ENCODE measurements at places on chromosomes 5 and 9. TPM values are rescaled to one million over a fixed set of nuclear protein-coding genes. Genes with fewer than 3 reads are reported as not detected.

Gene GDA
- polyA plus RNA-seq: 0.17 TPM

Gene NTRK2
- 2.1 TPM for polyA plus RNA-seq

Gene TNFSF8
- polyA plus RNA-seq: 23.8 TPM

Gene CTSV
- polyA plus RNA-seq: 3.4 TPM

Gene TCOF1
- 31.5 TPM for polyA plus RNA-seq

Gene BARX1
- polyA plus RNA-seq: not detected

Gene PDGFRB
- polyA plus RNA-seq: 220 TPM

Gene PRLR
- 2.1 TPM for polyA plus RNA-seq

Gene ERCC6L2
- polyA plus RNA-seq: 55.8 TPM

Gene CMBL
- 23.3 TPM for polyA plus RNA-seq

Gene MOB3B
- polyA plus RNA-seq: 16.1 TPM

Gene C6
- 0.46 TPM for polyA plus RNA-seq

Gene GTF3C5
- polyA plus RNA-seq: 67.2 TPM

Gene IFNK
- polyA plus RNA-seq: 0.14 TPM

Gene ANKRA2
- 62.0 TPM for polyA plus RNA-seq

Gene PCDHB13
- polyA plus RNA-seq: 6.0 TPM

Gene STOM
- 129 TPM for polyA plus RNA-seq

Gene RANBP17
- polyA plus RNA-seq: 44.5 TPM

Gene GFI1B
- polyA plus RNA-seq: 0.77 TPM

Gene KCNN2
- 4.8 TPM for polyA plus RNA-seq

Gene TMOD1
- 1.6 TPM for polyA plus RNA-seq

Gene PPP3R2
- not detected for polyA plus RNA-seq

Gene CARTPT
- polyA plus RNA-seq: not detected

Gene LEAP2
- 4.1 TPM for polyA plus RNA-seq

Gene CA9
- polyA plus RNA-seq: 0.86 TPM

Gene FOXI1
- not detected for polyA plus RNA-seq

Gene PCDHB6
- 3.0 TPM for polyA plus RNA-seq

Gene DHX29
- polyA plus RNA-seq: 33.3 TPM

Gene ZNF354C
- polyA plus RNA-seq: 18.8 TPM

Data from left lung (tissue), 14 donors.